ENCODE measurements at places on chromosomes 5 and 9.

GRCh38 chr5:78843436-78843835, 141.7 kb downstream of the ARSB start:
- no peak for DNase-seq

GRCh38 chr5:54049963-54050362, 260.4 kb downstream of the ARL15 start:
- DNase-seq = no peak

DNA sequence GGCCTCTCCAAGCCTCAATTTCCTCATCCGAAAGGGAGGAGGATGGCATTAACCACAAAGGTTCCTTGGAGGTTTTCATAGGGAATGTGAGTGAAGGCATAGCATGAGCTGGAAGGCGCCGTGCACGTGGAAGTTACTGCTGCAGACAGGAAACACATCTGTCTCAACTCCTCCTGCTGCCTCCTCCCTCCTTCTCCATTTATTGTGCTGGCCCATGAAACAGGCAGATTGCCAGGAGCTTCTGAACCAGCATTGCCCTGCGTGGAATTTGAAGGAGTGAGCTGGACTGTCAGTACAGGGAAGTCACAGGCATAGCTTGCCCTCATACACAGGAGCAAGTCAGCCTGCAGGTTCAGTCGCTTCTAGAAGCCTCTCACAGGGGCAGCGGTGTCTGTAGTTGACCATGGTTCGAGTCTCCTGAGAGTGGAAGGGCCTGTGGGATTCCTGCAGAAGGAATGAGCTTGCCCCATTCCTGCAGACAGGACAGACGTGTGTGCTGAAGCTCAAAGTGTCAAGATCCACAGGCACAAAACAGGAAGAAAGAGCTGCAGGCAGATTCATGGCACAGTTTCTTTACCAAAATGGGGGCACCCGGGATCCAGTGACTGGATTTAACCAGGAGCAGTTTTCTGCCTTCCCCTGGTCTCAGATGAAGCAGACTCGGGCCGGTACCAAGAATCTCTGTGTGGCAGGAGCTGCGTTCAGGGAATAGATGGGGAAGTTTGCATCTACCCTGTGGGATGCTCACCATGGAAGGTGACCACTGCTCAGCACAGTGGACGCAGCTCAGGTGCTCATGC, 48.7 kb upstream of the CTSL start:
- DNase-seq = no peak

DNA sequence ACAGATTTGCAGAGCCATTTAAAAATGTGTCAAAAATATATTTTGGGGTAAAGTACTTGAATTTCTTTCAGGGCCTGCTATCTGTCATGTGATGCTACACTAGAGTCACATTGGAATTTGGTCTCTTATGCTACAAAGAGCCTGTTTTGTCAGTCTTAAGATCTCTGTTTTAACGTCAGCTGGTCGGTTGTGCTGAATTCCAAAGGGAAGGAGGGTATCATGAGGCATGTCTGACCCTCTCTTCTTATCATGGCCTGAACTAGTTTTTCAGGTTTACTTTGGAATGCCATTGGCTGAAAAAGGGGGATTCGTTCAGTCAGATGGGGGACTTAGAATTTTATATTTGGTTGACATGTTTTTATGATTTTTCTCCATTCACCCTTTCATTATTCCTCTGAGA, 290.6 kb downstream of the CD180 start:
- DNase-seq = no peak

DNA sequence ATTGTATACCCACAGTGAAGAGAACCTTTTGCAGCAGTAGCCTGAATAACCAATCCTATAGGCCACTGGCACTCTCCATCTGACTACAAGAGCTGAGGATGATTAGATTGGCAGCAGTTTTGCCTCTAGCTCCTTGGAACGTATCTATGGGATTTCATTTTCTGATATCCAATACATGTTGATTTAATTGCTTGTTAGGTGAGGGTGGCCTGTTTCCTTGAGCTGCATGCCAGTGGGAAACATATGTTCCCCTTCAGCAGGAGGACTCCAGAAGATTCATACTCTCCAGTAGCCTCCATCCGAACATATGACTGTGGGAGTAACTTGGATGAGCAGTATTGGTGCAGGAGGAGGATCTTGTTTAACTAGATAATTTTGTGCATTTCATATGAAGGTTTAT, 51.5 kb downstream of the GCNT1 start:
- DNase-seq = no peak

DNA sequence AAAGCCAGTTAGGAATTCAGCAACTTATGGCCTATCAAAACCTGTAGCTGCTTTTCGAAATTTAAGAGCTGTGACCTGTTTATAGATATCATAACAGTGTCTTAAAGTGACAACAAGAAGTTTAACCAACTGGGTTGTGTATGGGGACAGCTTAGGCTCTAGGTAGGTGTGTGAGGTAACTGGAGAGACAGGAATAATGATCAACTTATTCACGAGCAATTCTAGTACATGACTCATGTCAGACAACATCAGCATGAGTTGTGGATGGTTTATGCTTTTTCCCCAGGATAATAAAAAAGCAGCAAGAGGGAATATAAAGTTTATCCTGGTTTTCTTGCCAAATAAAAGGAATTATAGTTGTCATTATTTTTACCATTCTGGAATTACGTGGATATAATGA, 88.6 kb downstream of the GDNF start:
- DNase-seq = no peak

DNA sequence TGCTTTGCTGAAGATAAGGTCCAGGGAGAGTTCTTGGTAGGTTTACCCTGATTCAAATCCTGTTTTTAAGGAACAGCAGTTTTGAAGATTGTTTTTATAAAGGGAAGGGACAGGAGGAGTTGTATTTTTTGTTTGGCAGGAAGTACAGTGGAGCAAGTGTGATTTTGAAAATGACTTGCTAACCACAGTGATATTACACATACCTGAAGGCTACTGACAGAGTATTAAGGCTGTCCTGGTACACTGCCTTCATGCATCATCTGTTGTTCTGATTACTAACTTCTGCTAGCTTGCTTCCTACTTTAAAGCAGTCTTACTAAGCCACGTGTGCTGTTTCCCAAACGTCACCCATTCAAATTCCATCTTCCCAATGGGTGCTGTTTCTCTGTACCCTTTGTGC, 559.5 kb upstream of the SGCD start:
- no peak for DNase-seq

DNA sequence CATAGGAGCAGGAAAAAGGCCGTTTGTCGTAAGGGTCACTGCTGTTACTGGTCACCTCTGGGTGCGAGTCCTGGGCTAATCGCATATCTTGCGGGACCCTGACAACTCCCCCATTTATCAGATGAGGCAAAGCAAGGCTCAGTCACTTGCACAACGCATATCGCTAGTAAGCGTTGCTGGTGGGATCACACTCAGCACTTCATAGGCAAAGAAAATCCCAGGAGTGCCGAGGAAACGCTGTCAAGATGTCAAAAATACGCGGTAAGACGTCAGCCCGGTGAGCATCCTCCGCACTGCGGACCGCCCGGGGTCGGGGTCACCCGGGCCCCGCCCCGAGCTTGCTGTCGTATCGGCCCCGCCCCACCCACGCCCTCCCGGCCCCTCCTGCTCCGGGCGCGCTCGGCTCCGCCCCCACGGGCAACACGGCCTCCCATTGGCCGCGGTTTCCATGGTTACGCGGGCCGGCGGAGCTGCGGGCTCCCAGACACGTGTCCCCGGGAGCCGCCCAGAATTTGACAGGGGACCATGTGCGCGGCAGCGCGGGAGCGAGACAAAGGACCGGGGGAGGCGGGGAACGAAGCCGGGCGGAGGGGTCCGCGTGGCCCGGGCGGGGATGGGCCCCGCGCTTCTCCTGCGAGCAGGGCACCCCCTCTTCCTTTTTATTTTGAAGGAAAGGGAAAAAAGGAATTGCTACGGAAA, 80.2 kb upstream of the IER5L start:
- DNase-seq = peak; percentile 100

Data from posterior cingulate gyrus (tissue), 11 donors.